ENCODE measurements at places on chromosomes 3 and 15.

DNA sequence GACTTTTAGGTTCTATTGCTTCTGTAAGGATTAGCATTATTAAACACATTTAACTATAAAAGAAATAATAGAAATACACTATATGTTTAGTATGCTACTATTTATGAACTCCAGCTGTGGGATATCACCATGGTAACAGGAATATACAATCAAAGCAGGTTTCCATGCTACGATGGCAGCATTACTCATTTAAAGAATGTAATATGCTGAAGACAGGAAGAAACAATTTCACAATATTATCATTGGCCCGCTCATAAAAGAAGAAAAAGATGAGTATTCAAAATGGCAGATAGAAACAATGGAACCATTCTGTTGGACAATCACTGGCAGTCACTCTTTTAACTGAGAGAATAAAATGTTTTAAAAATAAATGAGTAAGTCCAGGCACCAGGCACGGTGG is 153.4 kb downstream of the CBLB start:
- DNase-seq: no peak

DNA sequence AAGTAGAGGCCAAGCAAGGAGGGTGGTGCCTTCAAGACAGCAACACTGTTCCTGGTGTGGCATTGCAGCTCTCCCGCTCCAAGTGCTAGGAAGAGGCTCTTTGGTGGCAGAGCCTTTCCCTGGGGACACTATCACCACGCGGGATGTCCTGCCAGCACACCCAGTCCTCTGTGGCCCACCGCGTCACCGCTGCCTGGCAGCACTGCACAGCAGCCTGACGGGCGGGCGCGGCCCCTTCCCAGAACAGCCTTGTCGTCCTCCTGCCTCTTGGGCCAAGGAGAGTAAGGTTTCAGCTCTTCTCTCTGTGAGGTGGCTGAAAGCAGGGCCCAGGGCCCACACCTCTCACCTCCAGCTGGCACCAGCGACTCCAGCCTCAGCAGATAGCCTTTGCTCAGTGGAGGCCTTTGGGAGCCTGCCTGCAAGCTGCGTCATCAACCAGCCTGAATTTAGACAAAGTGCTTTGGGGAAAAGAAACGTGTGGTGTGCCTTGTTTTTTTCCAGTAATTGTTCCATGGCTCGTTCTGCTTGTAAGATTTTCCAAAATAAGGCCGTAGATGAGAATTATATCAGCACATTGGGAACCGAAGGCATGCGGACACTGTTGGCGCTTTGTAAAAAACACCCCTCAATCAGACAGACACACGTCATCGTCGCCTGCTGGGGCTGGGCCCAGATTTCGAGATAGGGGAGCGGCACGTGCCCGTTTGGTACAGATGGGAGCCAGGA is 65.0 kb downstream of the AAGAB start:
- no peak for DNase-seq

- no peak for DNase-seq
Measured at GRCh38 chr3:45537970-45538640, 56.4 kb upstream of the LIMD1 start.

- no peak for DNase-seq
Measured at GRCh38 chr3:101816215-101817149, 32.8 kb upstream of the NFKBIZ start.

DNA sequence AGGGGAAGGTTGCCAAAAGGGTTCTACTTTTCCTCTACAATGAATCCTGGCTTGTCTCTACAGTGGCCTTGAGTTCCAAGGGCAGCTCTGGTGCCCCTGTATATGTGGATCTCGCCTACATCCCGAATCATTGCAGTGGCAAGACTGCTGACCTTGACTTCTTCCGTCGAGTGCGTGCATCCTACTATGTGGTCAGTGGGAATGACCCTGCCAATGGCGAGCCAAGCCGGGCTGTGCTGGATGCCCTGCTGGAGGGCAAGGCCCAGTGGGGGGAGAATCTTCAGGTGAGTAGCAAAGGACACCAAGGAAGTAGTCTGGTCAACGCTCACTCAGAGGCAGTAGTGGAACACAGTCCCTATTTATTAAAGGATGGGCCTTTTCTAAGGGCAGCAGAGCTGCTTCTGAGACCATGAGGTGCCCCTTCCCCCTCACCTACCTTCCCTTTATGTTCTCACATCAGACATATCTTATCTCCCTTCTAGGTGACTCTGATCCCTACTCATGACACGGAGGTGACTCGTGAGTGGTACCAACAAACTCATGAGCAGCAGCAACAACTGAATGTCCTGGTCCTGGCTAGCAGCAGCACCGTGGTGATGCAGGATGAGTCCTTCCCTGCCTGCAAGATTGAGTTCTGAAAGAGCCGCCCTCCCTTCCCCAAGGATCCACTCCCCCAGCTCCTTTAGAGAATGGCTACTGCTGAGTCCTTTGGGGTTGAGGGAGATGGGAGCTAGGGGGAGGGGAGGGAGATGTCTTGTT is 12.4 kb downstream of the MAP1A start:
- no peak for DNase-seq

- DNase-seq: no peak
Measured at GRCh38 chr3:135117977-135118376, 322.9 kb downstream of the EPHB1 start.

DNA sequence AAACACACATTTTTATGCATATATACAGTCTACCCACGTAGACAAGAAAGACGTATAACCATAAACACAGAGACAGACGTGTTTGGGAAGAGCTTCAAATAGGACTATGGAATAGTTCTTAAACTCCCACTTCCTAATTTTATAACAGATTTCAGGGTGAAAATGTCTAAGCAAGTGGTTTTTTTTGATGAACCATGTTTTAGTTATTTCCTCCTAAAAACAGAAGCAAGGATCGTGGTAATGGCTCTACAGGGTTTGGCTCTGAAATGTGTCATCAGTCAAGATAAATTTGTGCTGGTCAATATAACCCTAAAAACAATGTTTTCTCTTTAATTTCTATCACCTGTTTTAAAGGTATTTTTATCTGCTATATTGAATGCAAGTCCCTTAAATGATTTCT is 58.2 kb downstream of the FMN1 start:
- no peak for DNase-seq

GRCh38 chr3:134087060-134087974 is 57.6 kb upstream of the SLCO2A1 start:
- no peak for DNase-seq

DNA sequence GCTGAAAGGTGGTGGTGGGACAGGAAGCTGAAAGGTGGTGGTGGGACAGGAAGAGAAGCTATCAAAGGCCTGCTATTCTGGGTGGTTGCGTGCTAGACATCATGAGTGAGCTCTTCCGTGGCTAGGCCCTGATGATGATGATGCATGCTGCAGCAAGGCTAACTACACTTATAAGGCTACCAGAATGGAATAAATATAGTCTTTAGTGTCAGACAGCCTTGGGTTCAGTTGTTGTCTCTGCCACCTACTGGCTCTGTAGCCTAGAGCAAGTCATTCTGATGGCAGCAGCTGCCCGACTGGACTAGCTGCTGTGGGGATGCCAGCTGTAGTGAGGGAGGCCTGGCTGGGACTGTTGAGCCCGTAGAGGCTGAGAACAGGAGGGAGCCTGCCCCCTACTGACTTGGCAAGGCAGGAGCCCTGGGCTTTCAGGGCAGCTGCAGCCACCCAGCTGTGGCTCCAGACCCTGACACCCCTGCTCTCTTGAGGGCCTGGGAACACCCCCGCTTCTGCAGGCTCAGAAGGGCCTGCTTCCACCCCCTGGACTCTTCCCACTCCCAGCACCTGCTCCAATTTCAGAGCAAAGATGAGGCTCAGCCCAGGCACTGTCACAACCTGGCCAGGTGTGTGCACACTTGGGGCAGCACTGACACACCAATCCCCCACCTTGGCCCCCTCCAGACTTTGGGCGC is 21.4 kb upstream of the ZBED2 start:
- peak; percentile 69 for DNase-seq

- DNase-seq: no peak
Measured at GRCh38 chr3:141429371-141430035, 57.3 kb upstream of the RASA2 start.

Data from central memory CD8-positive, alpha-beta T cell (primary cell).